ENCODE measurements at places on chromosomes 6 and 20. TPM values are rescaled to one million over a fixed set of nuclear protein-coding genes. Genes with fewer than 3 reads are reported as not detected.
A peak's percentile ranks its signal among the peaks of the same experiment; 100 is the strongest.

TMC2 gene
- total RNA-seq, result not detected

GRCh38 chr6:26545627-26546026, 7.5 kb downstream of the HMGN4 start:
- no peak for DNase-seq
- no peak overlapping the region for H3K27ac ChIP-seq
- H3K4me1 ChIP-seq, result peaks cover 17% of the 10 kb centered on the region
- no peaks in the 10 kb centered on the region for H3K27me3 ChIP-seq

PACRG gene
- total RNA-seq, result not detected

VTA1 gene
- total RNA-seq, result 48.0 TPM

BAG2 gene
- 3.3 TPM for total RNA-seq

FAM217A gene
- total RNA-seq, result not detected

SCRT2 gene
- not detected for total RNA-seq

TBXT gene
- total RNA-seq, result not detected

FAM83C gene
- 0.10 TPM for total RNA-seq

GRCh38 chr6:23200946-23201345, 631.6 kb downstream of the HDGFL1 start:
- no peak overlapping the region for H3K27ac ChIP-seq
- H3K4me1 ChIP-seq, result no peaks in the 10 kb centered on the region
- DNase-seq, result no peak

DNA sequence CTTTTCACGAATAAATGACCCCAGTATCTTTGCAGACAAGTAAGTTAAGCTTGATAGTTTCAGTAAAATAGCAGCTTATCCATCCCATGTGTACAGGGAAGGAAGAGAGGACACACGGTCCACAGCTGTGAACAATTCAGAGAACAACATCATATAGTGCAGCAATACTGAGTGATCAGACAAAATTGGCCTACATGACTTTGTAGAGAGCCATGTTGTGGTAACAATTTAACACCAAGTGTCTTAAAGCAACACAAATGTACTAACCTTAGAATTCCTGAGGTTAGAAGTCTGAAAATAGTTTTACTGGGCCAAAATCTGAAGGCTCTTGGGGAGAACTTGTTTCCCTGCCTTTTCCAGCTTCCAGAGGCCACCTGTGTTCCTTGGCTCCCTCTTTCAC, 12.5 kb downstream of the FAM184A start:
- H3K27ac ChIP-seq, result no peak overlapping the region
- H3K4me3 ChIP-seq, result no peak overlapping the region
- no peaks in the 10 kb centered on the region for H3K36me3 ChIP-seq
- peaks cover under 1% of the 10 kb centered on the region for H3K27me3 ChIP-seq

DNA sequence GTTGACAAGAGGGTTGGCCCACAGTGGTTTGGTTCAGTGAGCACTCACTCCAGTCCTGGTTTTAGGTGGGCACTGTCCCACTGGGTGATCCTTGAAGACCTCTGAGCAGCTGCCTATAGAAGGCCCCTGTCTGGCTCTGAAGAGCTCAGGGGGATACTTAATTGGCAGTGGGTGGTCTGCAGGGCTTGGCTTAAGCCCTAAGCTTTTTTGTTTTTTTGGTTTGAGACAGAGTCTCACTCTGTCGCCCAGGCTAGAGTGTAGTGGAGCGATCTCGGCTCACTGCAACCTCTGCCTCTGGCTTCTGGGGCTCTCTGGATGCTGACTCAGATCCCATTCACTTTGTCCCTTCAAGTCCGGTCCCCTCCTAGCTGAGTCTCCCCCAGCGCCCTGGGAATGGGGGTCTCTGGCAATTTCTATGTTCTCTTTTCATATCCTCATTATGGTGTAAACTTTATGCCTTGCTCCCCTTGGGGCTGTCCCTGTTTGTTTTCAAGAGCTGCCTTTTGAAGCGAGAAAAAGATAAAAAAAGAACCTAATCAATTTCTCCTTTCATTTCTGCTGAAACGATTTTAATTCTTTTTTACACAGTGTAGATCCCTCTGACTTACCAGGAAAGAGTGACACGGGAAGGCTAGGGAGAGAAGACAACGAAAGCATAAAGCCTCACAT, 12.2 kb upstream of the KCNG1 start:
- peaks cover 2% of the 10 kb centered on the region for H3K4me1 ChIP-seq
- no peak overlapping the region for H3K27ac ChIP-seq
- no peak for DNase-seq
- no peaks in the 10 kb centered on the region for H3K36me3 ChIP-seq

SIRPA gene
- total RNA-seq, result 0.14 TPM

SLC22A7 gene
- total RNA-seq, result not detected

DNA sequence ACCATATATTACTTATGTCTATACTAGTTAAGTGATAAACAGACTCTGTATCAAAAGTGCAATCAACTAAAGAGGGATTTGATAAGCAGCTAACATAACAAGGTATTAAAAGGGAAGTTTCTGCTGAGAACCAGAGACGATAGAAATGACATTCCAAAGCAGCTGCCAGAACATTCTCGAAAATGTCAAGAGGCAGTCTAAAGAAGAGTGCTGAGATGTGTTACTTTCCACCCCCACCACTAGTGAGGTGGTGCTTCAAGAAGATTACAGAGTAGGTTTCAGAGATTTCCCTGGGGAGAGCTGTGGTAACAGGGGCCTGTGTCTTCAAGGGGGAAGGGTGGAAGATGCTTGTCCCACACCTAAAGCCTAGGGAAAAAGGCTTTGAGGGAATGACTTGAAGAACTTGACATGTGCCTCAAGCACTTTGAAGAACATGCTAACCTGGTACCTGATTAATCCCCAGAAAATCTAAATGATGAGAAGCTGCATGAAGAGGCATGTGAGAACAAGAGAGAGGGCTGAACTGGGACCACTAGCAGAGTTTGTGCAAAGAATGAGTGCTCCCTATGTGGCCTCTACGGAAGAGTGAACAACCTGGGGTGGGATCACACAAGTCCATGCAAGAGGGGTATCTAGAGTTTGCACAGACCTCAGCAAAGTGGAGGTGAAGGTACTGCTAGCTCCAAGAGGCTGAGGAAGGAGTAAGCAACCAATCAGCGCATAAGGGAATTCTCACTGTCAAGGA, 5.0 kb downstream of the FAM184A start:
- no peak overlapping the region for H3K4me3 ChIP-seq
- peaks cover 3% of the 10 kb centered on the region for H3K4me1 ChIP-seq
- H3K27me3 ChIP-seq, result peaks cover 30% of the 10 kb centered on the region
- H3K27ac ChIP-seq, result no peak overlapping the region
- no peak for DNase-seq

TMEM170B gene
- total RNA-seq, result 1.4 TPM

OPRM1 gene
- total RNA-seq, result not detected

GRCh38 chr6:79062708-79063107, 15.3 kb downstream of the PHIP start:
- no peaks in the 10 kb centered on the region for H3K27me3 ChIP-seq
- no peak overlapping the region for H3K27ac ChIP-seq
- peaks cover 10% of the 10 kb centered on the region for H3K36me3 ChIP-seq
- no peak for DNase-seq

GRCh38 chr6:52015953-52016352, 71.5 kb downstream of the PKHD1 start:
- DNase-seq, result no peak
- no peak overlapping the region for H3K27ac ChIP-seq

- peak overlapping the region; percentile 76 for H3K4me3 ChIP-seq
- no peak overlapping the region for H3K27ac ChIP-seq
- H3K36me3 ChIP-seq, result no peaks in the 10 kb centered on the region
- no peak for DNase-seq
- H3K27me3 ChIP-seq, result peaks cover 11% of the 10 kb centered on the region
These were observed 47.6 kb downstream of the CPXM1 start for GRCh38 chr20:2752567-2753460.

KHDC1 gene
- 14.9 TPM for total RNA-seq

GRCh38 chr6:31792761-31793171, 2.8 kb downstream of the VARS1 start:
- no peaks in the 10 kb centered on the region for H3K27me3 ChIP-seq
- peaks cover 6% of the 10 kb centered on the region for H3K36me3 ChIP-seq
- no peak overlapping the region for H3K27ac ChIP-seq
- H3K4me3 ChIP-seq, result peak overlapping the region; percentile 78
- H3K4me1 ChIP-seq, result peaks cover 24% of the 10 kb centered on the region
- DNase-seq, result no peak

PTGIS gene
- total RNA-seq, result not detected

DNA sequence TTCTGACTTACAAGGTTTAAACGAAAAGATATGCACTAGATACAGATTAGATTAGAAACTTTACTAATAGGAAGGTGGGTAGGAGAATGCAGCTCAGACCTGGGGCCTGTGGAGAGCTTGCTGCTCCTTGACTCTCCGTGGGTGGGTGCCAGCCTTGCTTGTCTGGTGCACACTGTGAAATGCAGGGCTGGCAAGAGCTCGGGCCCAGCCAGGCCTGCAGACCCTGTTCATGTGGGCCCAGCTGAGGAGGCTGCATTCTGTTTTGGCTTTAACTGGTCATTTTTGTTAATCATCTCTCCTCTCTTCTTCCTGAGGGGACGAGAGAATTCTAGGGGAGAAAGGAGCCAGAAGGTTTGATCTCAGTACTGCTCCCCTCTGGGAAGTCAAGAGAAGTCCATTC, 325.4 kb downstream of the QKI start:
- H3K36me3 ChIP-seq, result no peaks in the 10 kb centered on the region
- H3K4me3 ChIP-seq, result no peak overlapping the region

- DNase-seq, result no peak
- H3K4me3 ChIP-seq, result no peak overlapping the region
- H3K4me1 ChIP-seq, result no peaks in the 10 kb centered on the region
- no peak overlapping the region for H3K27ac ChIP-seq
These were observed 99.9 kb downstream of the ALDH8A1 start for GRCh38 chr6:134849920-134850447.

- H3K4me3 ChIP-seq, result no peak overlapping the region
- peaks cover 20% of the 10 kb centered on the region for H3K36me3 ChIP-seq
- peaks cover 10% of the 10 kb centered on the region for H3K4me1 ChIP-seq
- no peaks in the 10 kb centered on the region for H3K27me3 ChIP-seq
These were observed 18.7 kb downstream of the BTN3A1 start for GRCh38 chr6:26420688-26421171.

DNA sequence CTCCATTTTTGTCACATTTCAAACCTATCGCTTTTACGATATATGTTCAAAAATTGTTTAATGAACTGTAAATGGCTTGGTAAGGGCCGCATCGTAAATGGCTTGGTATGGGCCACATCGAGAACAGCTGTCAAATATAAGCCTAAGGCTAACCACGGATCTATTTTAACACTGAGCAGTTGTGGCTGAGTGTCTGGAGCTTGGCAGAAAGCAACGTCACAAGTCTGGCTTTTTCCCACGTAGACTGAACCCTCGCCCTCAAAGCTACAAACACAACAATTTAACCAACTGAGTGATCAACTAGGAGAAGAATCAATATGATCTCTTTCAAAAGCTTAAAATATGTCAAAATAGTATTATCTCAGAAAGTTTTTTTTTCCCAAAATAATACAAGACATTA, 71.4 kb upstream of the PRSS16 start:
- peak overlapping the region; percentile 95 for H3K4me3 ChIP-seq
- peak overlapping the region; percentile 98 for H3K27ac ChIP-seq
- H3K4me1 ChIP-seq, result peaks cover 17% of the 10 kb centered on the region
- no peak for DNase-seq
- no peaks in the 10 kb centered on the region for H3K27me3 ChIP-seq

- no peaks in the 10 kb centered on the region for H3K36me3 ChIP-seq
- H3K4me3 ChIP-seq, result no peak overlapping the region
- H3K27ac ChIP-seq, result no peak overlapping the region
- no peak for DNase-seq
- H3K4me1 ChIP-seq, result no peaks in the 10 kb centered on the region
- H3K27me3 ChIP-seq, result no peaks in the 10 kb centered on the region
These were observed 84.7 kb upstream of the ADGRF1 start for GRCh38 chr6:47126647-47127391.
